ENCODE measurements at places on chromosomes 2 and 18.

DNA sequence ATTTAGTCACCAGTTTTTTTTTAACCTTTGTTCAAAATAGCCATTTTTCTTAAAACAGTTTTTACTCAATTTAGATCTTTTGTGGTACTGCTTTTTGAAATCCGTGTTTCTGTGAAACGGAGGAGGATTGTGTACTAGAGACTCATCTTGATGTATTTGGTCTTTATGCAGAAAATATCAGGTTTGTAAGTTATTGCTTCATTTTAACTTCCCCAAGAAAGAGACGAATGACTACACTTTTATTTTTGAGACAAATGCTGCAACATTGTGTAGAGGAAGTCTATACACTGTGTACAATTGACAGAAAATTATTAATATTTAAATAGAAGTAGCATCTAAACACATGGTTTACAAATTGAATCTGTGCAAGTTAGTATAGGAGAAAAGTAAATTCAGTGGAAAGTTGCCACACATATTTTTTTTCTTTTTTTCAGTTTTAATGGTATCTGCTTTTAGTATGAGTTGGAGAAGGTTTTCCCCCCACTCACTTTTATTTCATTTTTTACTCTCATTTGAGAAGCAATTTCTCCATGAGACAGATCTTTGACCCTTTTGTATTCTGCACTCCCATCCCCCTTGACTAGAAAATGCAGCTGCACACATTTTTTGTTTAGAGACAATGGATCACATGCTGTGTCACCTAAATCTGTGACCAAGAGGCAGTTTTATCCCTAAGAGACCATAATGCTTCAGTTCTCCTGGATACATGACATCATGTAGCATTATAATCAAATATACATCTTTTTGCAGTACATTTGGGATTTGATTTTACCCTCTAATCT lies 200.8 kb upstream of the STON1 start:
- no peak for DNase-seq

DNA sequence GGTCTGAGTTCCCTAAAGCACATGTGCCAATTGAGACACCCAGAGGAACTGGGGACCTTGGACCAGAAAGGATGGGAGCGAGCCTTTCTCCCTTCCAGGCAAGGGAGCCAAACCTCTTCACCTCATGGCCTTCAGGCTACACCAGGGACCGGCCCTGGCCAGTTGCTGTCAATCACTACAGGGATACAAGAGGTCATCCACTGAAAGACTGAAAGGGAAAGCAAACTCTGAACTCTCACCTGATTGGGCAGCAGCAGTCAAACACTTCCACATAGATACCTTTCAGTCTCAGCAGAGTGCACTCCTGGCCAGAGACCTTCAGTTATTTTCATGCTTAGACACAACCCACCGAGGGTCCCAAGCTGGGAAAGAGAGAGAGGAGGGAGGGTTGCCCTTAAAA lies 1956.0 kb upstream of the LRRTM1 start:
- DNase-seq: no peak

GRCh38 chr18:49563130-49563540 lies 1.3 kb downstream of the LIPG start:
- no peak for DNase-seq

DNA sequence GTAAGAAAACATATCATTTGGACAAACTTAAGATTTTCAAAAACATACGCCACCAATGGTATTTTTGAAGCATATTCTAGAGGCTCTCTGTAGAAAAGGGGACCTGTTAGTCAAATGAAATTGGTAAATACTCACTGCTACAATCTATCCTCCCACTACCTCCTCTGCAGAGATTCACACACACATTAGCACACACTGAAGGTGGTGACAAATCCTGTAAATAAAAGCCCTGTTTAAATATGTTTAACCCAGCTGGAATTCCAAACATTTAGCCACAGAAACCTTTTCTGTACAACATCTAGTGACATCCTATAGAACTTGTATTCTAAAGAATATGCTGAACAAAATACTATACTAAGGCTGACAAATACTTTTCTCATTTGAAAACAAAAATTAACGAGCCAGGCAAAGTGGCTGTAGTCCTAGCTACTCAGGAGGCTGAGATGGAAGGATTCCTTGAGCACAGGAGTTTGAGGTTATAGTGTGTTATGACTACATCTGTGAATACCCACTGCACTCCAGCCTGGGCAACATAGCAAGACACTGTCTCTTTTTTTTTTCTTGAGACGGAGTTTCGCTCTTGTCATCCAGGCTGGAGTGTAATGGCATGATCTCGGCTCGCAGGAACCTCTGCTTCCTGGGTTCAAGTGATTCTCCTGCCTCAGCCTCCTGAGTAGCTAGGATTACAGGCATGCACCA lies 25.9 kb downstream of the ALS2 start:
- no peak for DNase-seq

DNA sequence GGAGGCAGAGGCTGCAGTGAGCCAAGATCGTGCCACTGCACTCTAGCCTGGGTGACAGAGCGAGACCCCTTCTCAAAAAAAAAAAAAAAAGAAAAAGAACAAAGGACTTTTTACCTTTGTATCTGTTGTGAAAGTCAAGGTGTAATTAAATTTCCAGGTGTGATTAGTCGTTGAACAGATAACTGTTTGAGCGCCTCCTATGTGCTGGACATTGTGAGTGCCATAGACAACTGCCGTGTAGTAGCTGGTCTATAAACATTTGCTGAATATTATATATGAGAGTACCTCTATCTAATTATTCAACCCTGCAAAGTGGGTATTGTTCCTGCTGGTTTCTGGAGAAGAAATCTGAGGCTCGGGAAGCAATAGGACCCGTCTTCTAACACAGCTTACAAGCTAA lies 71.8 kb downstream of the ASAP2 start:
- DNase-seq: no peak

GRCh38 chr2:52632543-52632942 lies 1135.1 kb upstream of the CHAC2 start:
- no peak for DNase-seq

DNA sequence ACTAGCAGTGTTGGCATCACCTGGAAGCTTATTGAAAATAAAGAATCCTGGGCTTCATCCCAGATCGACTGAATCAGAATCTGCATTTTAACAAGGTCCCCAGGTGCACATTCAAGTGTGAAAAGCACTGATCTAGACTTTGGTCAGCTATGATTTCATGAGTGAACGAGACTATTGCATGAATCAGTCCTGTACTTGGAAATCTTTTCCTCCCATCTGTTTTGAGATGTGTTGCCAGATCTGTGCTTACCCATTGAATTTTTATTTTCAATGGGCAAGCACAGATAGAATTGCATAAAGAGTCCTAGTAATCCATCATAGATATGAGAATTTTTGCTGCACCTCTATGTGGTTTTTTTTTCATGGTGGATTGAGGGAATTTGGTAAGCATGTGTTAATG lies 64.0 kb downstream of the PMS1 start:
- DNase-seq: no peak

DNA sequence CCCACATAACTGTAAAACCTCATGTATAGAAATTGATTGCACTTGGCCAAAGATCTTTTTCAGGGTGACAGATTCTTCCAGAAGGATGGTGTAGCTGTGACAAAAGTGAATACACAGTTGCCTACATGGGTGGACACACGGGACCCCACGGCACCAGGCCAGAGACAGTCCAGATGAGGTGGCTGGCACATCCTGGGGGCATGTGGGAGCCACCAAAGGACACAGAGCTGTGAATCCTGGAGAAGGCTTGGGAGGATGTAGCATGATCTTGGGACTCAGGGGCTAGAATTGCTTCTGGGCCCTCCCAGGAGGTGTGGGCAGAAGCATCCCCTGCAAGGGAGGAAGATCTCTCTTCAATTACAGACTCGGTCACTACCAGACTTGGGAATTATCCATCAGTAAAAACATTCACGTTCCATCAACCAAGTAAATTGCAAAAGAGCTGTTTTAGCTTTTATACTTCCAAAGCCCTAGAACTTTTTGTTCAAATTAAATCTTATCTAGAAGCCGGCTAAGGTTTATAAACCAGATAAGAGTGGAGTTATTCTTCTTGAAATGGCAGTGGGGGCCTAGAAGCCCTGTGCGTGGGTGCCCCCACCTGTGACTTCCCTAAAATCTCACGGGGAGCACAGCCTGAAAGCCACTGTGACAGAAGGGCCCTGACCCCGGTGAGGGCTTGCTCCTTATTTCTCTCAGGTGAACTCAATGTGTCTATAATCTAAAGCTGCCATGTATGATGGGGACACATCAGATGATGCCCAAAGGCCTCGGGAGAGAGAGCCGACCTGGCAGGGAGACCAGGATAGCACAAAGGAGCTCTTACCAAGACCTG lies 81.7 kb downstream of the SEPTIN10 start:
- DNase-seq: no peak

DNA sequence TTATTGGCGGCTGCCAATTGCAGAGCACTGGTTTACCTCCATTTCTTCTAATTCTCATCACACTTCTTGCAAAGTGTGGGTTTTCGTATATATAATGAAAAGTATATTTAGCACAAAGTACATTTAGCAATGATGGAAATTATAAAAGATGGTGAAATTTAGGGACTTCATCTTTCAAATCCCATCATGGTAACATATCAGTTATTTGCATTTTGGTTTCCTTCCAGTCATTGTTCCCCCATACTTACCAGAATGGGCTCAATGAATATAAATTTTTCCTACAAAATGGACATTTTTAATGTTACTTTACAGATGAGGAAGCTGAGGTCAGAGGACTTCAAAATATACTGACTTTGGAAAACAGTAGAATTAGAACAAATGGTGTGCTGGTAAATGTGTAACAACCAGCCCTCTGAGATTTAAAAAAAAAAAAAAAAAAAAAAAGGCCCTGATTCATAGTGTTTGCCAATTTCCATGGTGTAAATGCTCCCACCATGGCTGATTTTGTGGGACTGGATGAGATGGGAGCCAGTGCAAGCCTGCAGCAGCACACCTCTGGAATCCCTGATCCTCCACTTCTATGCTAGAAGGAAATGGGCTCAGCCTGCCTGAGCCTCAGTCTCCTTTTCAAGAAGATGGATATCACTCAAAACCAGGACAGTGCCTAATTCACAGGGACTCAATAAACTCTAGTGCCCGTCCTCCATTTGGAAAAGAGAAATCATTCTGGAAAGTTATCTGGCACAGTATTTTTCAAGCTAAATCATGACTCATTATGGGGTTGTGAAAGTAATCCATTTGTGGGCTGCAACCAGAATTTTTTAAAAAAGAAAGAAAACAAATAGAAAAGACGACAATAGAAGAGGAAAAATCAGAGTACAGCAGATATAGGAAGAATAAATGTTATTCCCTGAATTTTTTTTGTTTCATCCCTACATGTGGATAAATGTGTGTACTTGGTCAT lies 34.0 kb downstream of the LBH start:
- no peak for DNase-seq

GRCh38 chr18:79915161-79916127 lies 36.0 kb downstream of the SLC66A2 start:
- no peak for DNase-seq

DNA sequence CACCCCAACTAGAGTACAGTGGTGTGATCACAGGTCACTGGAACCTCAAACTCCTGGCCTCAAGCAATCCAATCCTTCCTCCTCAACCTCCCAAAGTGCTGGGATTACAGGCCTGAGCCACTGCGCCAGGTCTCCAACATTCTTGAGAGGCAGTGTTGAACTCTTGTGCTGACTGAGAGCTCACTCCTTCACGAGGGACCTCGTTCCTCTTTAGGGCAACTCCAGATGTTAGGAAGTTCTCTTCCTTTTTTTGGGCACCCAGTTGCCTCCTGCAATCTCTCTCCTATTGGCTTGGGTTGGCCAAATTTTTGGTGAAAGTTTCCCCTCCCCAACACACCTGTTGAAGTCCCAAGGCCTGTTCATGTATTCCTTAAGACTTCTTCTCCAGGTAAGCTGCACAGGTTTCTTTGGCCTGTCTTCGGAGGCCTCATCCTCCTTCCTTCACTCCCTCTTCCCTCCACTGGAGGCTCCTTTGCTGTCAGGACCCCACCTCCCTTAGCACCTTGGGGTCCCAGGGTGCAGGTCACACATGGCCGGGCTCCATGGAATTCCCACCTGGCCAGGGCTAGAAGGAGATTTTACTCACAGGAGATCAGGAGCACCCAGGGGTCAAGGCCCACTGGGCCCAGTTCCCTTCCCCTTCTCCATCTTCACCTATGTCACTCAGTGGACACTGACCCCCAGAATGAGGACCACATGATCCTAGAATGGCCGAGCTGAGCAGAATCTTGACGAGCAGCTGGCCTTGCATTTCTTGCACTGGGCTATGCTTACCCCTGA lies 94.6 kb upstream of the SMAD2 start:
- DNase-seq: no peak

DNA sequence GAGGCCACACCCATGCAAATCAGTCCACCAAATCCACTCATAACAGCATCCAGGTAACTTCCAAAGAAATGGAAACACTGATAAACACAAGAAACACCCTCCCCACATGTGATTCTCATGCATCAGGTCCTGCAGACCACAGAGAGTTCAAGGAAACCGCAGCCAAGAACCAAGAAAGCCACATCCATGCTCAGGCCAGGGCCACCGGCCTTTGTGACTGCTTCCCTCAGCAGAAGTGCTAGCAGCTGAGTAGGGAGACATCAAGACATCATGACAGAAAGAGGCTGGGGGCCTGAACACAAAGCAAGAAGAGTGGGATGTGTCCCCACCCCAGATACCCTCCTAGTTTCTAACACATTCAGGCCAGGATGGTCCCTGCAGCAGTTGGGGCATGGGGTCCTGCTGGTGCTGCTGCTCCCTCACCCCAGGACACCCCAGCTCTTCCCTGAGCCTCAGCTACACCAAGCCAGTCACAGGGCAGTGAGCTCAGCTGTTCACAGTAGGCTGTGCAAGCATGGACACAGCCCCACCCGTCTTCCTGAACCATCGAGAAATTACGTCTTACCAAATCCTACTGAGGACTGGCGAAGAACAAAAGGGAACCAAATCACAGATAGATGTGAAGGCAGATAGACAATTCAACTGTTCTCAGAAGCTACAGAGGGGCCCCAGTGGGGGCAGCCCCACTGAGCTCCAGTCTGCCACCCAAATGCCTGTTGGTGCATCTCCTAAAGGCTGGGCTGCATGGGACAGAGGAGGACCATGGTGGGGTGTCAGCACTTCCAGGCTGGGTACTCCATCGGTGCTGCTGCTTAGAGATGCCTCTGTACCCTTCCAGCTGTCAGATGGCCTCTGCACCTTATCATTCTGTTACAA lies 60.9 kb downstream of the HDAC4 start:
- no peak for DNase-seq

DNA sequence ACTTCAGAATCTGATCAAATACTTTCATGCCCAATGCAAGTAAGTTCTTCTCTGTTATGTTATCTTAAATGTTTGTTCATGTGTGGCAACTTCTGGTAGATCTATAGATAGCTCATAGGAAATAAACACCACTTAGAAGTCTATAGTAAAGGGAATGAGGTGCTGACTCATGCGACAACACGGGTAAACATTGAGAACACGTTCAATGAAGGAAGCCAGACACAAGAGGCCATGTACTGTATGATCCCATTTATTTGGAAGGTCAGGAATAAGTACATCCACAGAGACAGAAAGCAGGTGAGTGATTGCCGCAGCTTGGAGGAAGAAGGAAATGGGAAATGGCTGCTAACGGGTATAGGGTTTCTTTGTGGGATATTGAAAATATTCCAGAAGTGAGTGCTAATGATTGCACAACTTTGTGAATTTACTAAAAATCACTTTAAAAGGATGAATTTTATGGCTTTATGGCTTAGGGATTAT lies 95.4 kb downstream of the ITGB1BP1 start:
- DNase-seq: no peak

- no peak for DNase-seq
Observed at GRCh38 chr18:63511285-63511684, 30.9 kb upstream of the SERPINB12 start.
